ENCODE measurements at places on chromosomes 4 and X.

GRCh38 chrX:621705-622503, 8.7 kb upstream of the SHOX start:
- no peak for DNase-seq

DNA sequence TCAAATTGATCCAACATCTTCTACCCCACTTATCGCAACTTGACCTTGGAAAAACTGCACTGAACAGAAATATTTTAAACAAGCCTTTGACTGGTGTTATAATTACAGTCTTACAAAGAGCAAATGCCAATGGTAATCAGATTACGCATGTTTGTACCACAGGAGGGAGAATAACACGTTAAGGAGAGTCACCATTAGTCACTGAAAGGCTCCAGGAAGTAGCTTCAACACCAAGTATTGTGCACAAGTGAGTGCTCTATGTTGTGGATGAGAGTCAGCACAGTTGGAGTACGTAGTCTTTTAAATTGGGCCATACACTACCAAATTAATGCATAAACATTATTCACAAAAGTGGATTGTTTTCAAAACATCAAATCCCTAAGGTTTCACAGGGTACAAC, 1081.5 kb upstream of the TENM3 start:
- no peak for DNase-seq

DNA sequence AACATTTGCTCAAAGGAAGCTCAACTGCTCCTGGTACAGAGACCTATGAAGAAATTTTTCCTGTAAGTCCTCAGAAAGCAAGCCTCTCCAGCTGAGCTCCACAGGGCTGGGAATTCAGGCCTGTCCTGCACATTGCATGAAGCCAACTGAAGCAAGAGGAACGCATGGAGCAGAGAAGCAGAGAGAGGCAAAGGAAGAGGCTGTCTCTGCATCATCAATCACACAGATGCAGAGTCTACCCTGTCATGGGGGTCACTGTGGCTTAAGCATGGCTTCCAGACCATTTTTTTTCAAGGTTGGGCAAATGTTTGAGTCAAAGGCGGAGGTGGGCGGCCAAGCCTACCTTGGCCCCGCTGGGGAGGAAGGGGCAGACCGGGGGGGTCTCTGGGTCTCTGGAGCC, 110.3 kb upstream of the MSX1 start:
- no peak for DNase-seq

GRCh38 chrX:137362583-137362982, 203.3 kb upstream of the ZIC3 start:
- no peak for DNase-seq

- no peak for DNase-seq
Measured at GRCh38 chr4:188297873-188298272, 158.6 kb downstream of the TRIML1 start.

DNA sequence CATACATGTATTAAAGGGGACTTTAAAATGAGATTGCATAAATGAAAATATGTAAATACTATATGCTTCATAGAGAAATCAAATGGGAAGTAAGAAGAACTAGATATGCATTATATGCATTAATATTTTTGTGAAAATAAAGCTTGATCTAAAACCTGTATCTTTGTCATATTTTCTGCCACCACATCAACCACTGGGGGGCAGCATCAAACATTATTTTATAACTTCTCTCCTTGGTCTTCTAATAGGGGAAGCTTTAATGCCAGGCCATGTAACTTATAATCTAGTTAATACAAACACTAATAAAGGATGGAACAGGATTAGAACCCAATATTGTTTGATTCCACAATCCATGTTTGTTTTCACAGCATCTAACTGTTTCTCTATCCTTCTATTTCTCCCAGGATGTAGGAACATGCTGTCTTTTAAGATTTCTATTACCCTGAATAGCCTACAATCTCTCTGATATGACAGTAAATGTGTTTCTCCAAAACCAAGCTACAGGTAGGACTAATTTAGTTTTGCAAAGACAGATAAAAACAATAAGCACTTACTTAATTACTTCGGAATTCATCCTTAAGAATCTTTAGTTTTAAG, 10.0 kb downstream of the QRFPR start:
- peak; percentile 19 for DNase-seq

GRCh38 chr4:118947095-118947494, 58.4 kb downstream of the SYNPO2 start:
- no peak for DNase-seq

GRCh38 chr4:3783693-3784306, 17.6 kb downstream of the ADRA2C start:
- DNase-seq, result peak; percentile 66

DNA sequence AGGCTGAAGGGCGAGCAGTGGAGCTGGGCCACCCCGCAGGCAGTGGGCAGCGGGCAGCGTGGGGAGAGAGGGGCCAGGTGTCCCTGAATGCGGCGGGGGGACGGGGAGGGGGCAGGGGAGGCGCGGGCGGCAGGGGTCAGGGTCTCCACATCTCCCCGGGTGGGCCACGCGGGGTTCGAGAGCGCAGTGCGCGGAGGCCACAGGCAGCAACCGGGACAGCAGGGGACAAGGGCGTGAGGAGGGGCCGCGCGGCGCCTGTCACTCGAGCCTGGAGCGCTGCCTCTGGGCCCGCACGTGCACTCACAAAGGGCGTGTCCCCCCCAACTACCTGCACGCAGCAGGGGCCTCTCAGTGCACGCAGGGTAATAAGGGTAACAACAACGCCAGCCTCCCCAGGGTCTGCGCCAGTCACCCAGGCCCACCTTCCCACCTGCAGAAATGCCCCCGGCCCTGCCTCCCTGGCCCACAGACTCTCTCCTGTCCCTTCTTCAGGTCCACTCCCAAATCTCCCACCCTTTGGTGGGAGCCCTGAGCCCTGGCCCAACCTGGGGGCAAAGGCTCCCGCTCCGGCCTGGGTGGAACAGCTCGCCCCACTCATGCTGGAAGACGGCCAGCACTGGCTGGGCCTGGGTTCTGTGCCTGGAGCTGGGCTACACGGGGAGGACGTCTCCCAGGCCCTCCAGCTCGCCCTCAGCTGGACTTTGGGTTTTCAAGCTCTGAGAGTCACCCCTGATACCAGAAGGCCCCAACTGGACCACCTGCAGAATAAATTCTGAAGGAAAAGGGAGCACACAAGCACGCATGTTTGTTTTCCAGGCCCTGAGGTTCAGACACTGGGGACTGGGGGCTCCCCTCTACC, 53.2 kb downstream of the ZFYVE28 start:
- DNase-seq, result no peak

- DNase-seq, result no peak
Measured at GRCh38 chr4:88759039-88759894, 61.6 kb upstream of the NAP1L5 start.

DNA sequence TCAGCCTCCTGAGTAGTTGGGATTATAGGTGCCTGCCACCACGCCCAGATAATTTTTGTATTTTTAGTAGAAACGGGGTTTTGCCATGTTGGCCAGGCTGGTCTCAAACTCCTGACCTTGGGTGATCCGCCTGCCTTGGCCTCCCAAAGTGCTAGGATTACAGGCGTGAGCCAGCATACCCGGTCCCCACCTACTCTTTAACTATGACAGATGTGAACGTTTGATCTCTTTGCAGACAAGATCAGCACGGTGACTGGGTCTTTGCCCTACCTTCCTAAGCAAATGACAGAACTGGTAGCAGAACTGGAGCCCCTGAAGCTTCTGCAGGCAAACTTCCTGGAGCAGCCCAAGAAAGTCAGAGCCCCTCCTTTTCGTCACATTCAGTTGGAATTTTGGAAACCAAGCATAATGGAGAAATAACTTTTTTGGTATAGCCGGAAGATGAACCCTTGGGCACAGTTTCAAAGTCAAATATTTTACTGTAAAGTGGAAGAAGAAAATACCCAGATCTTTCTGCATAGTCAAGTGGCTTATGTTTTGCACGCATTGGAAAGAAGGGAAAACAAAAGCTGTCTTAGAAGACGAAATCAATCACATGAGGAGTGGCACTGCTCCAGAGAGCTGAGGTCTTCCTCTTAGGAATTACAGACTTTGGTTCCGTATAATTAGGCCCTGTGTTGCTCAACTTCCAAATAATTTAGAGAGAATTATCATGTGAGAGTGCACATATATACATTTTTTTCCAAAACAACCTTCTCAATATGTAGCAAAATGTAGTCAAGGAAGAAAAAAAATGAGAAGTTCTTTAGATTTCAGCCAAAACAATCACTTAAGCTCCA, 90.6 kb downstream of the SORBS2 start:
- DNase-seq, result no peak

- DNase-seq, result no peak
Measured at GRCh38 chr4:54525602-54526001, 132.2 kb upstream of the KIT start.

DNA sequence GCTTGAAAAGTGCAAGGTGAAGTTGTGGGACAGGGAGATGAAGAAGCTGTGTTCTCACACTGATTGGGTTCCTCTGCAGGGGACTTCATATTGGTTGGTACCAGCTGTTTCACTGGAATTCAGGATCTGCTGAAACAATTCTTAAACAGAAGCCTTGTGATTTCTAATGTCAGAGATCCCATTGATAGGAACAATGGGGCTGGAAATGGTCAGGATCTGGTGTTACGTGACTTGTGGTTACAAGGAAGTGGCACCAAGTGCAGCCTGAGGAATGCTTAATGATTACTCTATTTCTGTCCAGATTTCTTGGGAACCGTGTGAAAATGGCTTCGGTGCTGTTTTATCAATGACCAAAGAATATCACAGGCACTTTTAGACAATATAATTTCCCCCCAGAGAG, 68.1 kb downstream of the MOSPD2 start:
- no peak for DNase-seq

Data from HEK293T (cell line).